ENCODE measurements at places on chromosomes 3 and 15.
A peak's percentile ranks its signal among the peaks of the same experiment; 100 is the strongest.

GRCh38 chr3:48931944-48932580 lies 13.4 kb downstream of the ARIH2 start:
- DNase-seq = peak; percentile 22

GRCh38 chr15:31887246-31887645 lies 143.1 kb upstream of the CHRNA7 start:
- no peak for DNase-seq

- DNase-seq = no peak
Measured at GRCh38 chr15:34043813-34044212, 4.8 kb upstream of the AVEN start.

GRCh38 chr3:159346271-159346903 lies 544.5 kb downstream of the MFSD1 start:
- DNase-seq = no peak

DNA sequence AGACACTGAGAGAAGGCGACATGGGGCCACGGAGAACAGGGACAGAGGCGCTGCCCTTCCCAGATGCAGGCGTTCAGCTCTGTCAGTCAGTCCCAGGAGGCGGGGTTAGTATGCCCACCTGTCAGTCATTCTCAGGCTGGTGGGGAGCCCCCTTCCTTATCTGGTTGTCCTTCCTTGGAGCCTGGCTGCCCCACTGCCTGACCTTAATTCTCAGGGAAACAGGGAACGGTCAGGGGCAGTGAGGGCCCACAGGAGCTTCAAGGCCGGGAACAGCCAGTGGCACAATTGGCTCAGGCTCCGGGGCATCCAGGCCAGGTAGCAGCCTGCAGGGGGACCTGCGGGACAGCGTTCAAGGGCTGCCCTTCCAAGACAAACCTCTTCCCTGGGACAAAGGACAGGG lies 133.2 kb downstream of the CHSY1 start:
- DNase-seq = no peak

GRCh38 chr3:12960497-12960896 lies 112.7 kb downstream of the IQSEC1 start:
- no peak for DNase-seq

DNA sequence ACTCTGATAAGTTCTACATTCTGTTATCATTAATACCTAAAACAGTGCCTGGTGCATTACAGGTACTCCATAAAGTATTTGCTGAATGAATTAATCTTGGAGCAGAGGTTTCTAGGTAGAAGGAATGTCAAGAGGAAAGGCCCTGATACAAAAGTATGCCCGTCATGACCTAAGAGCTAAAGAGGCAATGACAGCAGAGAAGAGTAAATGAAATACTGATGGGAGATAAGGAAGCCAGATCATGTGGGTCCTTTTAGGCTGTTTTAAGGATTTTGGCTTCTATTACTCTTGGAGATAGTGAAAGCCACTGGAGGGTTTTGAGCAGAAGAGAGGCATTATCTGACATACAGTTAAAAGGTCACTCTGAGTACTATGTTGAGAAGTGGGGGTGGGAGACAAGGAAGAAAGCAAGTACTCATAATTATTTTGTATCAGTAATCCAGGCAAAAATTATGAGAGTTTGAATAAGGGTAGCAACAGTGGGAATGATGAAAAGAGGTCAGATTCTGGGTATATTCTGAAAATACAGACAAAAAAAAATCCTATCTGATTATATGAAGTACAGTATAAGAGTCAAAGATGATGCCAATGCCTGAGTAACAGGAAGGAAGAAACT lies 48.3 kb downstream of the DENND4A start:
- no peak for DNase-seq

GRCh38 chr15:36777926-36778325 lies 198.5 kb downstream of the CDIN1 start:
- DNase-seq = no peak

- DNase-seq = no peak
Measured at GRCh38 chr15:47965297-47965696, 155.5 kb upstream of the SLC24A5 start.

DNA sequence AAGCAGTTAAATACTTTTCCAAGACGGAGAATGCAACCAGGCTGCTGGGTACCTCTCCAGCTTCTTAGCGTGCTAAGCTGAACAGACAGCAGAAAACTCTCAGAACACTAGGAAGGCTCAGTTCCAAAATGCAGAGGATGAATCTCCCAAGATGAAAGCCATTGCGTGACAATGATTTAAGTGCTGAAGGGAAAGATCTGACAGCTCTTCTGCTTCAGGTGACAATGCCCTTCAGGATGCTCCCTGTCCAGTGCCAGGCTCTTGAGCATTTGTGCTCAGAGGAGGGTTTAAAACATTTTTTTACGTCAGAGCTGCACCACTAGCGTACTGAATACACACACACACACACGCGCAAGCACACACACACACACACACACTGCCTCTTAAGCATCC lies 26.3 kb downstream of the ARHGEF3 start:
- DNase-seq = no peak

DNA sequence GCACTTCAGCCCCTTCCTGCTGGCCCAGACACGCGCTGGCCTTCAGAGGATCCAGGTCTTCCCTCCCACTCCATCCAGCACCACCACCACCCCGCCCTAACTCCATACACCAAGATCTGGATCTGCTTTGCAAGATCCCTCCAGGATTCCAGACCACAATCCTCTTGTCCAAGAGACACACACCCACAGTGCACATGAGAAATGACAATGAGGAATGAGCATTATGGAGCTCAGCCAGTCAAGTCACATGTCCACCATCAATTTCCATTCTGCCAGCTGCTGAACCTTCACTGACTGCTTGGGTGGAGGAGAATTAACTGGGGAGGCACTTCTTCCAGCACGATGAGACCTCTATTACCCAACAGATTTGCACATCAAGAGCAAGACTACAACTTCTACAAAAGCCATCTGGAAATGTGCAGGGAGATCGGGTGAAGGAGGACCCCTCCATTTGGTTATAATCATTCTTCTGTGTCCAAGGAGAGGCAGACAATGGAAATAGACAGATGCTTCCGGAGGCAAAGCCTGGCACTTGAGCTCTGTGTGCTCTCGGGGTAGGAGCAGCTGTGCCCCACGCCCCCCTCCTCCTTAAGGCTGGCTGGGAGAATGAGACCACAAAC lies 12.3 kb upstream of the SPATA12 start:
- no peak for DNase-seq

GRCh38 chr3:114867835-114868503 lies 279.1 kb downstream of the ZBTB20 start:
- no peak for DNase-seq

- DNase-seq = no peak
Measured at GRCh38 chr3:73674280-73674679, 49.5 kb upstream of the PDZRN3 start.

GRCh38 chr15:94673801-94674200 lies 442.4 kb downstream of the MCTP2 start:
- peak; percentile 34 for DNase-seq

- no peak for DNase-seq
Measured at GRCh38 chr15:67724691-67725375, 100.5 kb upstream of the SKOR1 start.

- no peak for DNase-seq
Measured at GRCh38 chr15:92672102-92672501, 16.5 kb upstream of the FAM174B start.

- DNase-seq = peak; percentile 78
Measured at GRCh38 chr15:76185716-76186115, 125.6 kb downstream of the ETFA start.

GRCh38 chr3:45644063-45644790 lies 45.0 kb upstream of the SACM1L start:
- peak; percentile 80 for DNase-seq

GRCh38 chr15:41847981-41848380 lies 9.3 kb downstream of the PLA2G4B start:
- no peak for DNase-seq

GRCh38 chr3:112126511-112126911 lies 6.5 kb downstream of the GCSAM start:
- no peak for DNase-seq

DNA sequence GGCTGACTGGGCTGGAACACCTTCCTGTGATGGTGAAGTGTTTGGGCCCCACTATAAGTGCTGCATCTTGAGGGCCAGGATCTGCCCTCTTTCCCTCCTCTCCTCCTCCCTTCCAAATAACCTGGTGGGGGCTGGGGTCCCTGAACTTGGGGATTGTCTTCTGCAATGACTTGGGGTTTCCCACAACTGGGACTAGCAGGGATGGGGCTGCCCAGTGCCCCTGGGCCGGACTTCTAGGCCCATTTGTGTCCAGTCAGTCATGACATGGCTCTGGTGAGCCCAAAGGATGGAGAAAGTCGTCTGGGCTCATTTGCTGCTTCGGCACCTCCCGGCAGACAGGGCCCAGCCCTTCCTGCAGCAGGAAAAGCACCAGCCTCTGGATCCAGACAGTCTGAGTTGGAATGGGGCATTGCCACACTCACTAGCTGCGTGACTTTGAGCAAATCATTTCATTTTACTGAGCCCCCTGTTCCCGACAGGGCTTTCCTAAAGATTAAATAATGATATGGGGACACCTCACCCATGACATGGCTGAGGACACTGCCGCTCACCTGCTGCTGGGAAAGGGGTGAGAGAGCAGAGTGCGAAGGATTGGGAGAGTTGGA lies 113.2 kb downstream of the DNAJB8 start:
- DNase-seq = peak; percentile 17

GRCh38 chr3:105915524-105915923 lies 46.7 kb upstream of the CBLB start:
- peak; percentile 21 for DNase-seq

GRCh38 chr3:13108861-13109260 lies 35.6 kb upstream of the IQSEC1 start:
- no peak for DNase-seq

- DNase-seq = no peak
Measured at GRCh38 chr15:70348226-70348543, 250.5 kb upstream of the TLE3 start.

- peak; percentile 29 for DNase-seq
Measured at GRCh38 chr15:39235084-39235795, 345.6 kb upstream of the THBS1 start.

- DNase-seq = no peak
Measured at GRCh38 chr3:16604887-16605602, at the start of gene DAZL. TSS of gene DAZL (minus strand) at chr3:16605423. CDS start at chr3:16605205, 218 bp downstream.

GRCh38 chr3:38004415-38005075 lies 14.0 kb downstream of the VILL start:
- peak; percentile 79 for DNase-seq

DNA sequence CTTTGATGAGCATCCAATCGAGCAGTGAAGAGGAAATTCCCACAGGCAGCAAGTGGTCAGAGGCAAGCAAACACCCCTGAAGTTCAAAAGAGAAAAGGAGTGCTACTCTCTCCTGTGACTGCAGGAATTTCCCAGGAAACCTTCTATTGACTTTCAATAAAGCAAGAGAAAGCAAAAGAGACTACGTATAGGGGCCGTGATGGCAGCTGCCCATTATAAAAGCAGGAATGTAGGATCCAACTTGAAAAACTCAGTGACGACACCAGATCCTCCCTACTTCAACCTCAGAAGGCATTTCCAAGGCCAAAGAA lies 53.1 kb upstream of the IP6K2 start:
- DNase-seq = no peak

DNA sequence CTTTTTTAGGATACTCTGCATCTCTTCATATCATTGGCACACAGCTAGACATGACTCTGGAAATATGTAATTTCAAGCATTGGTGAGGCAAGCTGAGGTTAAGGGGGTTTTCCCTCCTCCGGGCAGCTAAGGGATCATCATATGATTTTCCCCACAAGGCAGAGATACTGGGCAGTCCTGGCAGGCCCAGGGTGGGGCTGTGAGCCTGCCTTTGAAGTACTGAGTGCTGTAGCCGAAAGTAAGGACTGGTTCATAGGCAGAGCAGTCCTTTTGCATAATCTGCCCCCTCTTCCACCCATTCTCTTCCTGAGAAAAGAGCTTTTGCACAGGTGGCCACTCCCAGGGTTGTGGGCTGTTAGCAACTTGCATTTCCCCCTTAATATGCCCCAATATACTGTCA lies 168.8 kb upstream of the MANF start:
- DNase-seq = no peak

DNA sequence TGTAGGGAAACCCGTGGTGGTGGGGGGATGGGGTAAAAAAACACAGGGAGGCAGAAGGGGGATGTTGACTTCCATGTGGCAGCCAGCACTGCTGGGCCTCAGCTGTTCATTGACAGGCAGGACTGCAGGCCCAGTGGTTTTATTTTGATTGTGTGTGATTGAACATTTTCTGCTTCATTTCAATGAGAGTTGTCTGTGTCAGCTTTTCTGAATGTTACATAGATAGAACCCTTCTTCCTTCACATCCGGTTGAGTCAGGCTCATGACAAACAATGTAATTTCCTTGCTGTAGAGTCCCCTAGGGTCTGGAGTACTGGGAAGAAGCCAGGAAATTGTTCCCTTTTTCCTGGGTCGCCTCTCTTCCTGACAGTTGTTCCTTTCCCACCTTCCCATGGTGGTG lies 8.2 kb upstream of the RPP25 start:
- DNase-seq = peak; percentile 75

- DNase-seq = no peak
Measured at GRCh38 chr3:94012185-94012584, 16.2 kb downstream of the STX19 start.

DNA sequence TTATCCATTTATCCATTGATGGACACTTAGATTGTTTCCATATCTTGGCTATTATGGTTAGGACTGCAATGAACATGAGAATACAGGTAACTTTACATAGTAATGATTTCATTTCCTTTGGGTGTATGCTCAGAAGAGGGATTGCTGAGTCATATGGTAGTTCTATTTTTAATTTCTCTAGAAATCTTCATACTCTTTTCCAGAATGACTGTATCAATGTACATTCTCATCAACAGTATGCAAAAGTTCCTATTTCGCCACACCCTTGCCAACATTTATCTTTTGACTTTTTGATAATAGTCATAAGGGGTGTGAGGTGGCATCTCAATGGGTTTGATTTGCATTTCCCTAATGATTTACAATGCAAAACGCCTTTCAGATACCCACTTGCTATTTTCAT lies 6.2 kb upstream of the NIPA1 start:
- DNase-seq = no peak

GRCh38 chr15:78617076-78617475 lies 3.7 kb downstream of the CHRNA3 start:
- DNase-seq = no peak

DNA sequence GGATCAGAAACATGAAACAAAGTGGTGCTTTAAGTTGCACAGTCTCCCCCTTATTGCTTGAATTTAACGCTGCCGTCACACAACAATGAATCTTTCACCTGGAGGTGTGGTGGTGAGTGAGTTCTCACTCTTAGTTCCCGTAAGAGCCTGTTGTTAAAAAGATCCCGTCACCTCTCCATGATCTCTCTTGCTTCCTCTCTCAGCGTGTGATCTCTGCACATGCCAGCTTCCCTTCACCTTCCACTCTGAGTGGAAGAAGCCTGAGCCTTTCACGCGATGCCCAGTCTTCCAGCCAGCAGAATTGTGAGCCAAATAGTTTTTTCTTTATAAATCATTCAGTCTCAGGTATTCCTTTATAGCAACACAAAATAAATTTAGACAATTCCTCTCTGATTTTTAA lies 136.7 kb upstream of the CHL1 start:
- DNase-seq = no peak

- DNase-seq = no peak
Measured at GRCh38 chr15:38324939-38325647, 72.5 kb downstream of the SPRED1 start.

- DNase-seq = no peak
Measured at GRCh38 chr15:89448825-89449224, 47.6 kb downstream of the RHCG start.
